ENCODE measurements at places on chromosomes 4 and X.

DNA sequence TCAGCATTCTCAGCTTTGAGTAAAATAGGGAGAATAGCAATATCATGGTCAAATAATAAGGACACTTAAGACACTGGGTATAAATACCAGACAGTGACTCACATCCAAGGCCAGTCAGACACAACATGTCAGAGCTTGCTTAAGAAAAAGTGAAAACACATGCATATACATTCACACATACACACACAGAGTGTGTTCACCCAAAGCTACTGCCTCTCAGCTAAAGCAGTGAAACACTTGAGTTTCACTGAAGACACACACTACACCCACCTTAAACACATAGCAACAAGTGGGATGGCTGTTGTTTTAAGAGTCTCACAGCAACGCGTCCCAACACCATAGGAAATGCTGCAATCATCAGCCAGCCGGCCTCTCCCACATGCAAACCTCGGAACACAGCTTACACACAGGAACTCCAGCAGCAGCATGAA, 14.4 kb downstream of the SHROOM4 start:
- no peaks in the 10 kb centered on the region for H3K27me3 ChIP-seq
- no peaks in the 10 kb centered on the region for H3K36me3 ChIP-seq
- no peak overlapping the region for H3K27ac ChIP-seq
- H3K4me3 ChIP-seq = no peak overlapping the region

GRCh38 chrX:111168314-111168713, 72.3 kb downstream of the PAK3 start:
- no peaks in the 10 kb centered on the region for H3K4me1 ChIP-seq
- no peak overlapping the region for H3K27ac ChIP-seq
- no peak overlapping the region for H3K4me3 ChIP-seq
- DNase-seq = no peak
- no peaks in the 10 kb centered on the region for H3K36me3 ChIP-seq

DNA sequence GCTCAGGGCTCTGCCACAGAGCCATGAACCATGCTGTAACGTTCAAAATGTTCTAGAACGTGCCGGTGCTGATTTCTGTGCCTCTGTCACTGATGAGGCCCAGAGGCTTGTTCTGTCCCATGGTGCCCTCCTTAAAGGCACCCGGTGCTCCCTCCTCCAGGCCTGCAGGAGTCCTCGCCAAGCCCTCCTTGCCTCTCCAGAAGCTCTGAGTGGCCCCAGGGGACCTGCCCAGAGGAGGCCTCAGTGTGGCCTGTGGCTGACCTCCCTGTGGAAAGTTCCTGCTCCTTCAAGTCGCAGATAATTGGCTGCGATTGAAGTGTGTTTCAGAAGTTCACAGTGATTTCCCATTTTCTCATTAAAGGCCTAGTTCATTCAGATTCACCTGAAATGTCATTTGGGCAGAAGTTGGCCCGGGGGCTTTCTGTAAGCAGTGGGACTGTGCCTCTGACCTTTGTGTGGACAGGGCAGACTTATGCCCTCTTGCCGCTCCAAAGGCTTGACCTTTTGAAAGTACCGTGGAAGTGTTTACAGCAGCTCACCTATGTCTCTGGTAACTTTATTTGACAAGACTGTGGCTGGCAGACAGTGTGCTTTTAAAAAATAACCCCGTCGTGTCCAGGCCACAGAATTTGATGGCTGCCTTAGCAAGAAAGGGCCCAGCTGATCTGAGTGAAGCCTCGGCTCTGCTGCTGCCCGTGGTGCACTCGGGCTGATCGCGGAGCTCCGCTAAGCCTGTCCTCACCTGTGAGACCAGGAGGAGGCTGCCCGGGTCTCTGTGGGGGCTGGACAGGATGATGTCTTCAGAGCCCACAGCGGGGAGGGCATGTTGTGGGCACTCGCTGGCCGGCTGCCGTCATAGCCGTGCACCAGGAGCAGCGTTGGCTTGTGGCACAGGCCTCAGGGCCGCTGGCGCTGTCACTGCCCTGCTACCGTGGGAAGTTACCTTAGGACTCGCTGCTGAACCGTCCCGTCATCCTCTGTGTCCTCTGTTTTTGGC, 25.3 kb downstream of the TRMT44 start:
- DNase-seq = no peak
- H3K27me3 ChIP-seq = no peaks in the 10 kb centered on the region
- H3K27ac ChIP-seq = no peak overlapping the region
- H3K4me3 ChIP-seq = no peak overlapping the region
- H3K4me1 ChIP-seq = no peaks in the 10 kb centered on the region

GRCh38 chr4:932713-933070, 432 bp downstream of the TMEM175 start:
- DNase-seq = no peak
- H3K27ac ChIP-seq = peak overlapping the region; percentile 88
- H3K36me3 ChIP-seq = no peaks in the 10 kb centered on the region
- peaks cover 26% of the 10 kb centered on the region for H3K4me1 ChIP-seq
- peak overlapping the region; percentile 82 for H3K4me3 ChIP-seq

DNA sequence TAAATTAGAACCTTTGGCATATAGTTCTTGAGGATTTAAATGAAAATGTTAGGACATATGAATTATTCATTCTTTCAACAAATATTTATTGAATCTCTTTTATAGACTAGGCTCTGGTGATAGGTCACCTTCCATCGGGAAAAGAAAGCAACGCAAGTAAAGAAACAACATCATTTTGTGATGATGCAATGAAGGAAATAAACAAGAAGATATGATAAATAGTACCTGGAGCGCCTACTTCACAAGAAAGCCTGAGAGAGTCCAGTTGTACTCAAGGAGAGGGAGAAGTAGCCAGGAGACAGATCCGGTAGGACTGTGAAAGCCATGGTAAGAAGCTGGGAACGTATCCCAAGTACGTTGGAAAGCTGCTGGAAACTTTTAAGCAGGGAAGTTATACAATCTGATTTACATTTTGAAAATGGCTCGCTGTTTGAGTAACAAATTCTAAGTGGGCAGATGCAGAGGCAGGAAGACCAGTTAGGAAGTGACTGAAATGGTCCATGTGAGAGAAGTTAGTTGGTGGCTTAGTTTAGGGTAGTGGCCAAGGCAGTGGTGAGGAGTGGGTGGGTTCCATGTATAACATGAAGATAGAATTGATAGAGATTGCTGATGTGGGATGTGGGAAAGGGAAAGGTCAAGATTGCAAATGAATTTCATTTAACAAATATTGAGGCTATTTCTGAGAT, 17.7 kb upstream of the CPE start:
- DNase-seq = no peak
- H3K36me3 ChIP-seq = no peaks in the 10 kb centered on the region
- H3K27me3 ChIP-seq = no peaks in the 10 kb centered on the region
- H3K27ac ChIP-seq = no peak overlapping the region
- no peak overlapping the region for H3K4me3 ChIP-seq

- no peak overlapping the region for H3K27ac ChIP-seq
- H3K4me1 ChIP-seq = no peaks in the 10 kb centered on the region
- no peak overlapping the region for H3K4me3 ChIP-seq
- DNase-seq = no peak
- H3K36me3 ChIP-seq = no peaks in the 10 kb centered on the region
These were observed 71.7 kb downstream of the YIPF6 start for GRCh38 chrX:68570598-68570997.

- no peaks in the 10 kb centered on the region for H3K4me1 ChIP-seq
- H3K27me3 ChIP-seq = no peaks in the 10 kb centered on the region
- no peak for DNase-seq
- H3K36me3 ChIP-seq = no peaks in the 10 kb centered on the region
These were observed 512.2 kb downstream of the PDHA2 start for GRCh38 chr4:96352051-96352517.

Data from ascending aorta (tissue), 2 donors.